ENCODE measurements at places on chromosomes 11 and 22. TPM values are rescaled to one million over a fixed set of nuclear protein-coding genes. Genes with fewer than 3 reads are reported as not detected.

The EMSY gene
- 8.6 TPM for total RNA-seq

The SDF2L1 gene
- 56.6 TPM for total RNA-seq

The SLC22A8 gene
- total RNA-seq = not detected

The HPS5 gene
- total RNA-seq = 10.5 TPM

The TRIM49 gene
- not detected for total RNA-seq

The ABCC8 gene
- not detected for total RNA-seq

The FAM180B gene
- not detected for total RNA-seq

The TCN1 gene
- total RNA-seq = not detected

The ANO5 gene
- 0.58 TPM for total RNA-seq

The NPAS4 gene
- total RNA-seq = not detected

The DUSP8 gene
- 8.9 TPM for total RNA-seq

The MAPK8IP1 gene
- total RNA-seq = 8.9 TPM

The SCGB1D2 gene
- not detected for total RNA-seq

The SPTBN2 gene
- total RNA-seq = 47.7 TPM

The YPEL4 gene
- total RNA-seq = 0.41 TPM

The C11orf91 gene
- total RNA-seq = 2.0 TPM

The VPREB1 gene
- total RNA-seq = not detected

The AIFM3 gene
- total RNA-seq = 0.18 TPM

The TANGO2 gene
- total RNA-seq = 42.2 TPM

The FADS3 gene
- 239 TPM for total RNA-seq

The CDCA5 gene
- total RNA-seq = 3.7 TPM

The GRM5 gene
- total RNA-seq = 0.05 TPM

The TENM4 gene
- 7.3 TPM for total RNA-seq

The OR52L1 gene
- total RNA-seq = not detected

The OR5P2 gene
- total RNA-seq = not detected

The OR52I2 gene
- total RNA-seq = not detected

The EFEMP2 gene
- total RNA-seq = 81.9 TPM

The DEUP1 gene
- total RNA-seq = not detected

The C11orf97 gene
- total RNA-seq = not detected

The SERPING1 gene
- total RNA-seq = 1.5 TPM

The SLC25A18 gene
- total RNA-seq = not detected

The OR52N1 gene
- total RNA-seq = not detected
